Stimulated activated CD4-positive, alpha-beta T cell treated with anti-CD3 and anti-CD28 coated beads, Interleukin-2, amount 100 ng/mL, for 4 hours (primary cell): ENCODE measurements at places on chromosomes 11 and 22.

DNA sequence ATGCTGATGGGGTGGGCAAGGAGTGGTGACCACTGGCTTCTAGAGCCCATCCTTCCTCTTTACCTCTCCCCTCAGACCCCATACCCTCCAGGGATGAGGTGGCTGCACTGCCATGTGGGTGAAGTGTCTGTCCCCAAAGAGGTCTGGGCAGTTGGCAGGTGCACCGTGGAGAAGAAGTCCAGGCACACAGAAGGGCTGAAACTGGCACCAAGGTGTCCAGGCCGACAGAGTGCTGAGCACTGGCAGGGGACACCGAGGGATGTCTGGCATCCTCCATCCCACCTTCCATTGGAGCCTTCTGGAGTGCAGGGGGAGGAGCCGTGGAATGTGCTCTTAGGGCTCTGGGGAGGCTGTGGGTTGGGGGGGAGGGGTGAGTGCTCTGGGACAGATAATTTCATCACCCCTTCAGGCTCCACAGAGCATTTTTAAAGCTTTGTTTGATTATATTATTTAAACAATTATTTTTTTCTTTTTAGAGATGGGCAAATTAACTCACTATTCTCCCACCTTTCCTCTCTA, 37.9 kb downstream of the PKNOX2 start:
- DNase-seq, result no peak

GRCh38 chr22:20792966-20793728, 19.2 kb downstream of the SERPIND1 start:
- DNase-seq, result no peak

DNA sequence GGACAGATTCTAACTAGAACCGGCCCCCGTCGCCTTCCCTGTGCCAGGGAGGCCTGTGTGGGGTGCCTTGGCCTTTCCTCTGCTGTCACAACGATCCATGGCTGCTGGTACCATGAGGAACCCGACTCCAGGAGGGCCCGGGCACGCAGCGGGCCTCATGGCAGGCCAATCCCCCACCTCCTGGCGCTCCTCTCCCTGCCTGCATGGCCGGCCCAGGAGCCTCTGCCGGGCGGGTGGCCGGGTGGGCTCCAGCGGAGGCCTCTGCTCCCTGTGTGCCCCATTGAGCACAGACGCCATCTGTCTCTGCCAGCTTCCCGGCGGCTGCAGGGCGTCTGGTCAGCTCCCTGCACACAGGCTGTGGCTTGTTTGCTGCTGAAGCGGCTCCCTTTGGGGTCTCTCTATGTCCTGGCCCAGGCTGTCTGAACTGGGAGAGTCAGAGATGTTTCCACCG, 86.5 kb downstream of the MYEOV start:
- DNase-seq, result no peak

DNA sequence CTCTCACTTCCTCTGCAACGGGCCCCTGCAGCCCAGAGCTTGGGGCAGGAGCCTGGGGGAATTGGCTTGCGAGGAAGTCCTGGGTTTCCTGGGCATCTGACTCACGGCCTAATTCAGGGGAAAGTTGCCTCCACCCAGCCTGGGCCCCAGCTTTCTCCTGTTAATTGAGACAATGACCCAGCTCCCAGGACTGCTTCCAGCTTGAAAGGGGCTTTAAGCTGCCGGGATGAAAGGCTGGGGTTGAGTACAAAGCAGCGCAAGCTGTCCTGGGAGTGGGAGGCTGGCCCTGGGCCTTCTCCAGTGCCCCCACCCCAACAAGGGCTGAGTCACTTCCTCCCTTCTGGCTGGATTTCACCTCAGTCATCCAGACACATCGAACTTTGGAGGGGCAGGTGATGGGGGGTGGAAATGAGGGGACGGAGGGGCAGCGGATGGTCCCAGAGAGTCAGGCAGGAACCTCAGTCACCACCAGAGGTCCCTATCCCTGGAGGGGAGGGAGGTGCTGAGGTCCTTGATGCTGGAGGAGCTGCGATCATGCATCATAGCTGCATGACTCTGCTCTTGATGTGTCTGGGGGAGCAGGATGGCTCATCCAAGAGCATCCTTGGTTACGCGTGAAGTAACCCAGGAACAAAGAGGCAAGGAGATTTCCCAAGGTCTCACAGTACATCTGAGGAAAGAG, 30.1 kb upstream of the OAF start:
- DNase-seq, result no peak

DNA sequence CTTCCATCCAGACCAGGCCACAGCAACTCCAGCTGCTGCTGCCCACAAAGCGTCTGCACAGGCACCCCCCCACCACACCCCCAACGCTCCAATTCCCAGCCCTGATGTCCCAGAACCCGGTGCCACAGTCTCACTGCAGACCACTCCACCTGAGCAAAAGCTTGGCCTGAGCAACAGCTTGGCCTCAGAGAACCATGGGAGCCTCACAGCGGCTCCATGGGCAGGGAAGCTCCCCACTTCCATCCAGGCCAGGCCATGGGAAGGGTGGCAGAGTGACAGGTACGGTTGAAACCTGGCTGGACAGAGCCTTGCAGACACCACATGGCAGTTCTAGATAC, 13.2 kb downstream of the PLXNB2 start:
- no peak for DNase-seq

GRCh38 chr11:68552542-68552941, 92.0 kb downstream of the PPP6R3 start:
- no peak for DNase-seq

DNA sequence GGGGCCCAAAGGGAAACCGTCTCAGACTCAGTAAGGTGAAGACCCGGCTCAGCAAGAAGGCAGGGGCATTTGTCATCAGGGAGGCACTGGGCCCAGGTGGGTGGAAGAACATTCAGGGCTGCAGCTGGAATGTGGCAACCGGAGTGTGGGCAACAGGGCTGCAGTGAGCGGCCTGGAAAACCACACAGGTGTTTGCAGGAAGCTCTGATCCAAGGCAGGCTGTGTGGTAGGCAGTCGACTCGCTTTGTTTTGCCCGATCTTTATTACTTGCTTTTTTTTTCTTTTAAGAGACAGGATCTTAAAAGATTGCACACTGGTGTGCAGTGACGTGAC, 82.8 kb downstream of the DGCR2 start:
- DNase-seq, result no peak

DNA sequence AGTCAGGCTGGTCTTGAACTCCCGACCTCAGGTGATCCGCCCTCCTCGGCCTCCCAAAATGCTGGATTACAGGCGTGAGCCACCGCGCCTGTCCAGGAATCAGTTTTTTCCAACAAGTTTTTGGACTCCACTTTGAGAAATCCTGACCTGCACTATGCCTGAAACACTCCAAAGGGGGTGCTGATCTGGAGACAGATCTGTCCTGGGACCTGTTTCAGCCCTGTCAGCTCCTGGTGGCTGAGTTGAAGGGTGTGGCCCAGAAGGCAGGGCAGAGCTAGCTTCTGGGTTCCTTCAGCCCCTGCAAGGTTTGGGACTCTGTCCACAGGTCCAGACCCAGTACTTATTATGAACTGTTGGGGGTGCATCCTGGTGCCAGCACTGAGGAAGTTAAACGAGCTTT, 1.2 kb downstream of the DNAJC4 start:
- DNase-seq, result no peak

DNA sequence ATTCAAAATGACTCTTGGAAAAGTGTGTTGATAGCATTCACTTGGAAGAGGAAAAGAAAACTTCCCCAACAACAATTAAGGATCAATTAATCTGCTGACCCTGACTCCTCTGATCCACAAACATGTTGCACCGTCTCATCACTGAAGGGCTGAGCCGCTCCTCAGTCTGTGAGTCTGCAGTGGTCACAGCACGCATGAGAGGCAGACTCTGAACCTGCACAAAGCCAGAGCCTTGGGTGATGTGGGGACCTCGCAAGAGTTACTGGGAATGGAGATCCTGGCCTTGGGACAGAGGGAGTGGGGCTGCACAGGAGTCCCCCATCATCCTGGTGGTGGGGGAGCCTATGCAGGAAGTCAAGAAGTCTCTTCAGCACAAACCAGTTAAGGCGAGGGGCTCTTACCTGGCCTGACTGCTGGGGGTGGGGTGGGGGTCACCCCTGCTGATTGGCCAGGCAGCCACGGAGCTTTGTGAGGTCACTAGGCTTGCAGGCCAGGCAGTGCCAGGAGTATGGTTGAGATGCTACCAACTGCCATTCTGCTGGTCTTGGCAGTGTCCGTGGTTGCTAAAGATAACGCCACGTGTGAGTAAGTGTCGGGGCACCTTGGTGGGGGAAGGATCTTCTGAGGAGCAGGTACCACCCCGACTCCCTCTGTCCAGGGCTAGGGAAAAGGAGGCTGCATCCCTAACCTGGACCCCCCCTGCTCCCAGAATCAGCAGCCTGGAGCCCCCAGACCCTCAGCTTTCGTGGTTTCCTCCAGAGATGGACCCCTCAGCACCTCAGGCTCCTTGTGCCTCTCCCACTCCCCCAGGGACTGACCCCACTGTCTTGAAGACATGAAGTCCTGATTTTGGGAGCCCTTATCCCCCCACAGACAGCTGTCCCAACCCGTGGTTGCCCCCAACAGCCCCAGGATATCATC, at the start of gene ACR:
TSS of gene ACR (plus strand) at position 477 of the 921 bp plus-strand sequence. CDS start at position 509, 32 bp downstream.
- DNase-seq, result no peak

DNA sequence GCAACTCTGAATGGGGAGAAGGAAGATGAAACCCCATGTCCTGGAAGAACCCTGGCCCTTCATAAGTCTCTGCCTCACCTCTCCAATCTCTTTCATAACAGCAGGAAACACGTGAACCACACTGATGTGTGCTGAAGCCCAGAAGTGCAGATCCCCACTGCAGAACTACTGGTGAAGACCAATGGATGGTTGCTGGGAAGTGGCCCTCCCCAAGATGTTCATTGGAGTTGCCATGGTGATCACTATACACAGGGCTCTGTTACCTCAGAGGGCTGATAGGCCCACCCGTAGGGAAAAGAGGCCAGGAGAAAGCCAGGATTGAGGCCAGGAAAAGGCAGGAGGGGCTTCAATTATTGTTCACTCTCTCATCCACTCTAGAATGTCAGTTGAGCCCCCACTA, 11.6 kb downstream of the TST start:
- no peak for DNase-seq

GRCh38 chr22:29971607-29972006, 88.6 kb downstream of the MTMR3 start:
- no peak for DNase-seq
